ENCODE measurements at places on chromosomes 12 and 14.

DNA sequence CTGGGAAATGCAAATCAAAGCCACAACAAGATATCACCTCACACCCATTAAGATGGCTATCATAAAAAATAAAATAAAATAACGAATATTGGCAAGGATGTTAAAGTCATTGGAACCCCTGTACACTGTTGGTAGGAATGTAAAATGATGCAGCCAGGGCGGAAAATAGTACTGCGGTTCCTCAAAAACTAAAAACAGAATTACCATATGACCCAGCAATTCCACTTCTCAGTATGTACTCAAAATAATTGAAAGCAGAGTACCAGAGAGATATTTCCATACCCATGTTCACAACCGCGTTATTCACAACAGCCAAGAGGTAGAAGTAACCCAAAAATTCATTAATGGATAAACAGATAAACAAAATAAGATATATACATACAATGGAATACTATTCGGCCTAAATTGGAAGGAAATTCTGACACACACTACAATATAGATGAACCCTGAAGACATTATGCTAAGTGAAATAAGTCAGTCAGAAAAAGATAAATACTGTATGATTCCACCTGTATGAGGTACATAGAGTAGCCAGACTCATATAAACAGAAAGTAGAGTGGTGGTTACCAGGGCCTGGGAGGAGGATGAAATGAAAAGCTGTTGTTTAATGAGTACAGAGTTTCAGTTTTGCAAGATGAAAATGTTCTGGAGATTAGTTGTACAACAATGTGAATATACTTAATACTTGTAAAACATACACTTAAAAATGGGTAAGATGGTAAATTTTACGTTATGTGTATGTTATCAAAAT is 84.6 kb downstream of the TXNDC16 start:
- DNase-seq, result no peak

DNA sequence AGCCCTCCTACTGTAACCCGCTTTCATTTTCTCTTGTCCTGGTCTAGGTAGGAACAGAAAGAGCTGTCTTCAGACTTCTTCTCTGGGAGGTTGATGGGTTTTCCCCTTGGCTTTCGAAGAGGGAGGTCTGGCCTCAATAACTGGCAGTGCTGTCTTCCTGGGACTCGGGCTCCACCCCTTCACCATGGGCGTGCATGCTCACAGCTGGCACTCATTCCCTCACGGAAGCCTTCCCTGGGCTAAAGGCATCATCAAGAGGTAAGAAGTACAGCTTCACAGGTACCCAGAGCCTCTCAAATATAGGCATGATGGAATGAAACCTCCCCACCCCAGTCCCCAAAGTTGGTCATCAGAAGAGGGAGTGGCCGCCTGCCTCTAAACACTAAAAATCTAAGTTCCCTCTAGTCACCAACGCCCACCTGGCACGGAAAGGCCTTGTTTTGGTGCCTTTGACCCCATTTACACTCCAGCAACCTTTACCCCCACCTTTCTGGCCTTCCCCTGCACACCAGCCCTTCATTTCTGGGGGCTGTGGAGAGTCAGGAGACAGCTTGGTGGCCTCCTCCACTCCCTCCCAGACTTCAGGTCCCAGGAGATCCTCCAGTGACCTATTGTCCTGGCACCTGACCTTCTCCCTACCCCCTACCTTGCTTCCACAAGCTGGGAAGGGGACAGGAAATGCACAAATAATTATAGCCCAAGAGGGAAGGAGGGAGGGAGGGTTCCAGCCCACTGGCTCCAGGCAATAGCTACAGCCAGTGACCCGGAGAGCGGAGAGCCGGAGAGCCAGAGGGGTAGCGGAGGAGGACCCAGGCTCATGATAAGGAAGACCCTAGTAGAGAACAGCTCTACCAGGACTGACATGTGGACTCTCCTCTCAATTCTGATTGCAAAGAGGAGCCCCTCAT is 2.8 kb downstream of the RAPGEF3 start:
- DNase-seq, result no peak

DNA sequence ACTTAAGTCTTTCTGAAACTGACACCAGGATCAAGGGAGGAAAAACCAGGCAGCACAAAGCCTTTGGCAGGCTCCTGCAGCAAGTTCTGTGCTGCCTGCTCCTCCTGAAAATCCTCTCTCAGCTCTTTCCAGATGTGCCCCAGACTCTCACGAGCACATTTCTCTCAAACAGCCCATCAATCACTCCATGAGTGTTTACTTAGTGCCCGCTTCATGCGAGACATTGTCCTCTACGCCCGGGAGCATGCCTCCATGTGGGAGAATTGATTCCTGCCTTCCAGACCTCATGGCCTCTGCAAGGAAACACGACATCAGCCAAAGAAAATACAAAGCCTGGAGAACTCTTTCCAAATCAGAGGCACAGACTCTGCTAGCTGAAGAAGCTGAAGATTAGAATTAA is 46.5 kb upstream of the TSPAN11 start:
- DNase-seq, result no peak

DNA sequence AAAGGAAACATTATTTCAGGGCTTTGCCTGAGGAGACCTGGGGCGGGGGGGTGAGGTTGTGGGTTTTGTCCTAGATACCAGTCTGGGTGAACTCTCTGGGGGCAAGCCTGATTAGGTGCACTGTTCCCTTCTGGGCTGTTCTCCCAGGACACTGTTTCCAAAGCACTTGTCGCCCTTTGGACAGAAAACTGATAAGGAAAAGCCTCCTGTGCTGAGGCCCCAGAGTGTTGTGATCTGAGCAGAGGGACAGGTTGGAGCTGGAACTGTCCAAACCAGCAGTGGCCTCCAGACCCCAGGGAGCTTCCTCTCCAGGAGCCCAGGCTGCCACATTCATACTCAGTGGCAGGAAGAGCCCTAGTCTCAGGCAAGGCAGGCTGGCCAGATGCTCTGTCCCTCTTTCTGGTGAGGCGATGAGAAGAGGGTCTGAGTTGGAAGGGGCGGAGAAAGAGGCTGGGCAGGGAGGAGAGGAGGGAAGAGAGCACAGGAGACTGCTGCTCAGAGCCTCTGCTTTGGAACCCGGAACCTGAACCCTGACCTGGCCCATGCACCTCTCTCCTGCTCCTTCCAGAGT is 1.9 kb downstream of the GALNT16 start:
- DNase-seq, result no peak

Measured in stimulated activated CD4-positive, alpha-beta T cell treated with anti-CD3 and anti-CD28 coated beads, Interleukin-1b, Interleukin-23, amount 100 ng/mL, for 1 hour (primary cell).